Hindlimb muscle (tissue), 1 donor: ENCODE measurements at places on chromosomes 1 and 21. TPM values are rescaled to one million over a fixed set of nuclear protein-coding genes. Genes with fewer than 3 reads are reported as not detected.

GRCh38 chr1:237478842-237479241, 411.9 kb downstream of the ZP4 start:
- no peak for DNase-seq

GRCh38 chr1:154862907-154863306, 7.2 kb downstream of the KCNN3 start:
- DNase-seq, result no peak

The GBP5 gene
- 0.34 TPM for polyA plus RNA-seq

The A3GALT2 gene
- polyA plus RNA-seq, result not detected

DNA sequence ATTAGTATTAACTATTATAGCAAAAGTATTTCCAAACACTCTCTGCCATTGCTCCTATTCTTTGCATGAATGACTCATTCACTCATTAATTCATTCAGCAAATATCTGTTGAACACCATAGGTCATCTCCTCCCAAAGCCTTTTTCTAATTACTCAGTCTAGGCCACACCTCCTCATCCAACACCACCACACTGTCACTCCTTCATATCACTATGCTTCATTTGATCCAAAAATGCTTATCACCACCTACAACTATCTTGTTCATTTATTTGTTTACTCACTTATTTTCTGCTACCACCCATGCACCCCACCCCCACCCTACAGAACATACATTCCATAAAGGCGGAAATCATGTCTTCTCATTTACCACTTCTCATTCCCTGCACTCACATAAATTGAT, 94.4 kb upstream of the TNFSF4 start:
- DNase-seq, result no peak

GRCh38 chr1:160726114-160726497, 12.9 kb upstream of the SLAMF7 start:
- no peak for DNase-seq

The PLD5 gene
- polyA plus RNA-seq, result 1.4 TPM

- no peak for DNase-seq
Observed at GRCh38 chr1:18951818-18952391, 4.6 kb downstream of the IFFO2 start.

DNA sequence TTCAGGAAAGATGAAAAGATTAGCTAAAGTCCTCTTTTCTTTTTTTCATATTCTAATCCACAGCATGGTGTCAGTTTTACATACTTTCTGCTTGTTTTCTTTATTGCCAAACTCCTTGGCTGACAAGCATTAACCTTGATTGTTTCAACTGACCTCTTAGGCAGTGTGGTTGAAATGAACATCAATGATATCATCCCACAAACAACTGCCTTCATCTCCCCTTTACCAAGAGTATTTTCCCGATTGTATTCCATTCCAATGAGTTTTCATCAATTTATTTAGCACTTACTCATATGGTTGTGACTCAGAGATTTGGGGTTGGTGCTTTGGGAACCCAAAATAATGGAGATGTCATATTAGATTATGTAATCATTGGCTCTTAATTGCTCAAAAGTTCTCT, 71.8 kb downstream of the SPAG17 start:
- DNase-seq, result no peak

The TGFB2 gene
- polyA plus RNA-seq, result 54.3 TPM

DNA sequence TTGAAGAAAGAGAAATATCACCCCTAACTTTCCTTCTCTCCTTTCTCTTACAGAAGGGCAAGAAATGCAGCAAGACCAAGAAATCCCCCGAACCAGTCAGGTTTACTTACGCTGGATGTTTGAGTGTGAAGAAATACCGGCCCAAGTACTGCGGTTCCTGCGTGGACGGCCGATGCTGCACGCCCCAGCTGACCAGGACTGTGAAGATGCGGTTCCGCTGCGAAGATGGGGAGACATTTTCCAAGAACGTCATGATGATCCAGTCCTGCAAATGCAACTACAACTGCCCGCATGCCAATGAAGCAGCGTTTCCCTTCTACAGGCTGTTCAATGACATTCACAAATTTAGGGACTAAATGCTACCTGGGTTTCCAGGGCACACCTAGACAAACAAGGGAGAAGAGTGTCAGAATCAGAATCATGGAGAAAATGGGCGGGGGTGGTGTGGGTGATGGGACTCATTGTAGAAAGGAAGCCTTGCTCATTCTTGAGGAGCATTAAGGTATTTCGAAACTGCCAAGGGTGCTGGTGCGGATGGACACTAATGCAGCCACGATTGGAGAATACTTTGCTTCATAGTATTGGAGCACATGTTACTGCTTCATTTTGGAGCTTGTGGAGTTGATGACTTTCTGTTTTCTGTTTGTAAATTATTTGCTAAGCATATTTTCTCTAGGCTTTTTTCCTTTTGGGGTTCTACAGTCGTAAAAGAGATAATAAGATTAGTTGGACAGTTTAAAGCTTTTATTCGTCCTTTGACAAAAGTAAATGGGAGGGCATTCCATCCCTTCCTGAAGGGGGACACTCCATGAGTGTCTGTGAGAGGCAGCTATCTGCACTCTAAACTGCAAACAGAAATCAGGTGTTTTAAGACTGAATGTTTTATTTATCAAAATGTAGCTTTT, 2.4 kb downstream of the CCN1 start:
- DNase-seq, result no peak

- no peak for DNase-seq
Observed at GRCh38 chr1:243416495-243416894, 160.7 kb downstream of the SDCCAG8 start.

The C4BPA gene
- polyA plus RNA-seq, result 0.17 TPM

DNA sequence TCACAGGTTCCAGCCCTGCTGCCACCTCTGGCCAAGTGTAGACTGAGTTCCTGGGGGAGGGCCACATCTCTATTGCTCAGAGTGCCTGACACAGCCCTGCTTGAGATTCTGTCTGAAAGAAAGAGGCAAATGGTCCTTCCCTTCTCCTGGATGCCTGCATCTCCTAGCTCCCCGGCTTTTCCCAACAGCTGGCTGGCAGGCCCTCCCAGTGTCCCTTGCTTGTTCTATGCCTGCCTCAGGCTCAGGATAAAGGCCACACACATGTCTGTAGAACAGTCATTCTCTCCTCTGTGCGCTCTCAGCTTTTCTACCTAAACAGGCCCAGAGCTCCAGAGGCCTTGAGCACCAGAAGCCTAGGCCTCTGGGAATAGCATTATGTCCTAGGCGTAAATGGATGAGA, 343.4 kb upstream of the USP24 start:
- DNase-seq, result no peak

DNA sequence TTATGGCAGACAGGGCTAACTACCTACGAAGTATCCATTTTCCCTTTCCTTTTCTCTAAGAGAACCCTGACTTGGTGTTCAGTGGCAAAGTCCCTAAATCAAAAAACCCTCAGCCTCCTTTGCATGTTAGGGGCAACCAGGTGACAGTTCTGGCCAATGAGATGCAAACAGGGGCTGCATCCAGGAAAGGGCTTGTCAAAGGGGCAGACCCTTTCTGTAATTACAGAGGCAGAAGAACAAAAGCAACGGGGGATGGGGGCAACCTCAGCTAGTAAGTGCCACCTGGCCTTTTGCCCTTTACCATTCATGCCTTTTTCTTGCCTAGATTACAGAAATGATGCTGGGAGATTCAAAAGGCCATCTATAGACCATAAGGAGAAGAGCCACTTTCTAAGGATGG, 34.4 kb downstream of the GLUL start:
- DNase-seq, result no peak

The OR2L8 gene
- polyA plus RNA-seq, result not detected

DNA sequence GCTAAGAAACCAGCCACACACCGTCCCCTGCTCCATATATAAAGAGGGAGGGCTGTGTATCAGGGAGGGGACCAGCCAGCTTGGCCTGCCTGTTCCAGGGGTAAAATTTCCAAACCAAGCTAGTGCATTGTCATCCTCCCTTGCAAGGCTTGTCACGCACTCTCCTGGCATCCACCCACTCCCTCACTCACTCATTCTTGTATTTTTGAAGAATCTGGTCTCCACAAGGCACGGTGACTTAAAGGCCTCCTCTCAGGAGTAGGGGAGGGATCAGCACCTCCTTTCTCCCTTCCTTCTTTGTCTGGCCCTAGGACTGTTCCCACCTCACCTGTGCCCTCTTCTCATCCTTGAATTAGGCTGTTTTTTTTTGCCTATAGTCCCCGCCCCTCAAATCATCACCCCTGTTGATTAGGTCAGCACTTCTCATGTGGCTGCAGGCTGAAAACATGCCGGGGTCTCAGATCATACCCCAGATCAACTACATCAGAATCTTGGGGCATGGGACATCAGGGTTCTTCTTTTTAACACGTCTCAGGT, 5.0 kb downstream of the ABCA4 start:
- no peak for DNase-seq

DNA sequence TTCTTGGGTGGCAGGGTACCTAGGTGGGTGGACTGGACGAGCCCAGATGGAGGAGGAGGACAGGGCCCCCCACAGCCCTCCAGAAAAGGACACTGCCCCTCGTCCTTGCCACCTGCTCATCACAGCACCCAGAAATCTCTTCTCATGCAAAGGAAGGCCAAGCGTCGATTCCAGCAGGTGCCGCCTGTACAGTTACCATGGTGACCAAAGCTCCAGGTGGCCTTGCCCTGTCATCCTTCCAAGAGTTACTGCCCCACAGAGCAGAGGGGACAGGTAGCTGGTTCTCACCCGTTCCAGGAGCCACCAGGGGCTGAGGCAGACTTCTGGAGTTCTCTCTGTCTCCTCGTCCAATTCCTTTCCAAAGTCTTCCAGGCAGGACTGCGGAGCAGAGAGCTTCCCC, 119.9 kb upstream of the VAMP3 start:
- DNase-seq, result no peak

GRCh38 chr21:45528981-45529784, 13.1 kb downstream of the SLC19A1 start:
- no peak for DNase-seq

DNA sequence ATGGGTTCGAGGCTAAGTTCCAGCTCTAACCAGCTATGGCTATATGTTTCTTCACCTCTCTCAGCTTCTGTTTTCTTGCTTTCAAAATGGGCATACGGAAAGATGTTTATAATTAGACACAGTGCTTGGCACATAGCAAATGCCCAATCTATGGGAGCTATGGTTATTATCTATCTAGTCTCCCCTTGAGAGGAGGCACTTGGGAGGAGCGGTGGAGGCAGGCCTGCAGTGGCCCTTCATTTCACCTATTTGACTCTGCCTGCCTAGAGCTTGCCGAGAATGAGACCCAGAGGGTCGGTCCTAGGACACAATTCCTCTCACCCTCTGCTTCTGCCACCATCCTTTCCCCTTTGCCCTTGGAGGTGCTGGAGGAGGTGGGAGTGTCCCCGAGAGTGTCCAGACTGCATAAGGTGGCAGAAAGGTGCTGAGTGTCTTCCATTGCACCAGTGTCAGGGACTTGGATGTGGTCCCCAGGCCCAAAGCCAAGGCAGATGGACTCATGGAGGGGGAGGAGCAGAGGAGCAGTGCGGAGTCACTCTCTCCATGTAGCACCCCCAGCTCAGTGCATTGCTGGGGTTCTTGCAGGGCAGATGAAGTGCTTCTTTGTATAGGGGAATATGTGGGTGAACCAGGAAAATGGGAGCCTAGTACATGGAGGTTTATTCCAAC, 9.0 kb downstream of the LGR6 start:
- DNase-seq, result no peak

- no peak for DNase-seq
Observed at GRCh38 chr21:37862536-37862935, 53.7 kb downstream of the KCNJ6 start.

DNA sequence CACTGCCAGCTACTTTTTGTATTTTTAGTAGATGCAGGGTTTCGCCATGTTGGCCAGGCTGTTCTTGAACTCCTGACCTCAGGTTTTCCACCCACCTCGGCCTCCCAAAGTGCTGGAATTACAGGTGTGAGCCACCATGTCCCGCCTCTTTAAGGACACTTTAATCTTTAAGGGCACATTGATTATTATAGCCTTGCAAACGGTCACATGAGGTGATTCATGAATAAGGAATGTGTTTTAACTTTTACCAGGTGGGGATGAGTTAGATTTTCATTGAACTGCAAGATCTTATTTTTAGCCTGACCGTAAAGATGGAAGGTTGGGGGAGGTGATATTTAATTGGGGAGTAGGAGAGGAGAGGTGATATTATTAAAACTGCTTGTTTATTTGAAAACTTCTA, 61.9 kb downstream of the TBCE start:
- no peak for DNase-seq

The LENEP gene
- 0.67 TPM for polyA plus RNA-seq

DNA sequence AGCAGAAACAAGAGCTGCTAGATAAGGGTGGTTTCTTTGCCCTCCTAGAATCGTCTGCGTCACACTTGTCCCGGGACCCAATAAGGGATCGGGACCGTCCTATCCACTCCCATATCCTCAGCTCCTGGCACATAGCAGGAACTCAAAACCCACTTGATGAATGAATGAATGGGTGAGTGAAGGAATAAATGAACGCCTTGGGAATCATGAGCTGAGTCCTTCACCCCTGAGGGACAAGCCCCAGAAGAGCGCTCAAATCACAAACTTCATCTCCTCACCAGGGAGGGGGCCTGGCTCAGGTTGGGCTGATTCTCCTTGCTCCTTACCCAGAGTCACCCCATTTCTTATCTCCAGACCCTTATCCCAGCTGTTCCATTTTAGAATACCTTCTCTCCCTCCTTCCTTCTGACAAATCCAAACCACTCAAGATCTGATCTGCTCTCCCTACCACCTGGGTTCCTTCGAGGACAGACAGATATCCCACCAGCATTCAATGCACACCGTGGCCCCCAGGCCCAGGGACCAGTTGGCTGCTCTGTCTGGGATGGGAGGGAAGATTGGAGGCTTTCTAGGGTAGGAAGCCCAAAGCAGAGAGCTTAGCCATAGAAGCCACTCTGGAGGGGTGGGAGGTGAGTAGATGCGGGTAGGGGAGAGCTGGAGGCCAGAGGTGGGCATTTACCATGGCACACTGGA, 643 bp upstream of the MOB3C start:
- no peak for DNase-seq

DNA sequence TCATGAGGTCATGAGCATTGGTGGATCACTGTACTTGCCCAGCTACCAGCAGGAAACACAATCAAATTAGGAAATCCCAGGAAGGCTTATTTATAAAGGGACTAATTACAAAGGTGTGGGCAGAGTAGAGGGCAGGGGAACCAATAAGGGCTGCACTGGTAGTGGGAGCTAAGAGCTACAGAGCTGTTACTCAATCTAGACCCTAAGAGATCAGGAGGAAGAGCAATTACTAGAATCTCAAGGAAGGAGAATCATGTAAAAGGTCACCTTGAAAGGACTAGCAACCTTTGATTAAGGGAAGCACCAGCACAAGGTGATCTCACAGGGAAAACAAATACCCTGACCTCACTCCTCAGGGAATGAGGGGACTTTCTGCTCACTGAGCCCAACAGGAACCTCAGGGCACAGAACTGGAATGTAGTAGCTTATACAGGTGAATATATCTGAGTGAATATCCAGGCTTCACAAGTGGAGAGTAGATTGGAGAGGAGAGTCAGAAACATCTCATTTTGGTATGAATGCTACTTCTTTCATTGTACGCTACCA, 66.8 kb downstream of the SAMSN1 start:
- DNase-seq, result no peak

The BSND gene
- polyA plus RNA-seq, result 0.08 TPM

The C1orf232 gene
- not detected for polyA plus RNA-seq

- DNase-seq, result no peak
Observed at GRCh38 chr1:197384471-197384870, 116.4 kb downstream of the CRB1 start.

- DNase-seq, result no peak
Observed at GRCh38 chr1:154747380-154747739, 122.7 kb downstream of the KCNN3 start.

- DNase-seq, result peak; percentile 76
Observed at GRCh38 chr1:61851849-61852669, 109.8 kb downstream of the PATJ start.

The SYTL1 gene
- 1.5 TPM for polyA plus RNA-seq

GRCh38 chr1:63779338-63780211, 5.8 kb downstream of the ROR1 start:
- no peak for DNase-seq

The HES2 gene
- 0.21 TPM for polyA plus RNA-seq

GRCh38 chr1:30966690-30967369, 58.3 kb upstream of the SDC3 start:
- no peak for DNase-seq
